ENCODE measurements at places on chromosomes 6 and 20. TPM values are rescaled to one million over a fixed set of nuclear protein-coding genes. Genes with fewer than 3 reads are reported as not detected.

HAO1 gene
- total RNA-seq, result not detected

DNA sequence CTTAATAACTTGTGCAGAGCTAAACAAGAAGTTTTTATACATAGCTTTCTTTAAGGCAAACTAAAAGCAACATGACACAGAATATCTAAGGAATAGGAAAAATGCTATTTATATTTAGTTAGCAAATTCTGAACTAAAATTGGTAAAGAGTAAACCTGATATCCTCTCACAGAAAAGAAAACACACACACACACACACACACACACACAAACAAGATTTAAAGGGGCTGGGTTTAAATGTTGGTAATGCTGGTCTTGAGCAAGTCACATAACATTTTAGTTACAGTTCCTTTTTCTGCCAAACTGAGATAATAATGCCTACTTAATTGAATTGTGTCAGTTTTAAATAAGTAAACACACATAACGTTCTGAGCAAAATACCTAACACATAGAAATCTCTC is 1.6 kb downstream of the TRDN start:
- no peak for DNase-seq
- H3K4me1 ChIP-seq, result no peaks in the 10 kb centered on the region
- no peak overlapping the region for H3K4me3 ChIP-seq
- no peaks in the 10 kb centered on the region for H3K27me3 ChIP-seq
- no peaks in the 10 kb centered on the region for H3K36me3 ChIP-seq

SLC4A11 gene
- 0.27 TPM for total RNA-seq

- DNase-seq, result no peak
- no peak overlapping the region for H3K27ac ChIP-seq
- H3K4me1 ChIP-seq, result no peaks in the 10 kb centered on the region
- H3K36me3 ChIP-seq, result no peaks in the 10 kb centered on the region
These were observed 138.6 kb downstream of the ERMARD start for GRCh38 chr6:169890049-169890448.

FKBP1C gene
- not detected for total RNA-seq

TRIM31 gene
- not detected for total RNA-seq

- H3K27me3 ChIP-seq, result no peaks in the 10 kb centered on the region
- no peak overlapping the region for H3K4me3 ChIP-seq
- H3K27ac ChIP-seq, result no peak overlapping the region
- H3K36me3 ChIP-seq, result no peaks in the 10 kb centered on the region
- no peak for DNase-seq
These were observed 48.4 kb upstream of the PHACTR2 start for GRCh38 chr6:143629104-143630080.

- no peak for DNase-seq
- H3K4me3 ChIP-seq, result no peak overlapping the region
- H3K27ac ChIP-seq, result no peak overlapping the region
- H3K36me3 ChIP-seq, result no peaks in the 10 kb centered on the region
- H3K27me3 ChIP-seq, result no peaks in the 10 kb centered on the region
These were observed 19.9 kb downstream of the SMPDL3A start for GRCh38 chr6:122809001-122809400.
